ENCODE measurements at places on chromosomes 16 and 17. TPM values are rescaled to one million over a fixed set of nuclear protein-coding genes. Genes with fewer than 3 reads are reported as not detected.

The GAS2L2 gene
- 0.06 TPM for total RNA-seq

The RASD1 gene
- total RNA-seq, result 0.80 TPM

The PROCA1 gene
- total RNA-seq, result 1.1 TPM

The CRISPLD2 gene
- total RNA-seq, result 3.2 TPM

The FAM83G gene
- total RNA-seq, result 37.1 TPM

The NETO2 gene
- 88.8 TPM for total RNA-seq

The OR4D1 gene
- total RNA-seq, result 0.02 TPM

The ZSCAN10 gene
- total RNA-seq, result 0.03 TPM

The BRIP1 gene
- total RNA-seq, result 3.1 TPM

The ZNF48 gene
- 13.0 TPM for total RNA-seq

The PYY gene
- total RNA-seq, result not detected

The CCDC200 gene
- not detected for total RNA-seq

The TMEM238L gene
- total RNA-seq, result not detected

The ENKD1 gene
- 11.4 TPM for total RNA-seq

The DNAH3 gene
- 0.13 TPM for total RNA-seq

The RPS6KB1 gene
- total RNA-seq, result 47.4 TPM

The ZNF778 gene
- 11.7 TPM for total RNA-seq

The CDRT4 gene
- 1.0 TPM for total RNA-seq

The PNMT gene
- total RNA-seq, result not detected

The AURKB gene
- 169 TPM for total RNA-seq

The RHBDF1 gene
- 25.8 TPM for total RNA-seq

The HBA2 gene
- total RNA-seq, result 0.24 TPM

The HSBP1 gene
- 198 TPM for total RNA-seq

The TRIM25 gene
- total RNA-seq, result 65.4 TPM

The KRTAP1-5 gene
- total RNA-seq, result not detected

The RPL38 gene
- total RNA-seq, result 2,938 TPM

The EXOSC6 gene
- 16.0 TPM for total RNA-seq

The TBC1D3C gene
- not detected for total RNA-seq

The CTU2 gene
- 33.9 TPM for total RNA-seq

The STX1B gene
- 1.6 TPM for total RNA-seq

The REXO5 gene
- total RNA-seq, result 3.8 TPM

The RAP1GAP2 gene
- 15.6 TPM for total RNA-seq

The ACOX1 gene
- 16.2 TPM for total RNA-seq

The ITGAX gene
- total RNA-seq, result 1.4 TPM

The TAOK2 gene
- total RNA-seq, result 34.0 TPM

The STX4 gene
- 74.0 TPM for total RNA-seq

The SYNGR3 gene
- total RNA-seq, result 8.2 TPM

The STH gene
- total RNA-seq, result not detected

The CCL1 gene
- not detected for total RNA-seq

The RASL10B gene
- total RNA-seq, result 0.11 TPM

The MARCHF10 gene
- 1.5 TPM for total RNA-seq

The UMOD gene
- total RNA-seq, result not detected

The ZPBP2 gene
- not detected for total RNA-seq

The MYO1D gene
- total RNA-seq, result 2.5 TPM

The MFAP4 gene
- not detected for total RNA-seq

The CIITA gene
- total RNA-seq, result 0.15 TPM

The SOST gene
- 0.07 TPM for total RNA-seq

The ACE gene
- total RNA-seq, result 0.64 TPM

The ANKFN1 gene
- total RNA-seq, result not detected

The AKAP1 gene
- 54.4 TPM for total RNA-seq

The CDK3 gene
- total RNA-seq, result 5.5 TPM

The APOBR gene
- 0.05 TPM for total RNA-seq

The DHX58 gene
- 0.30 TPM for total RNA-seq

The P2RX5 gene
- total RNA-seq, result 21.8 TPM

The TNFSF13 gene
- total RNA-seq, result 0.79 TPM

The RRAD gene
- total RNA-seq, result 12.3 TPM

Data from A549 treated with CORT108297 at 1 μM for 4 hours (cell line).